GM23338 (cell line): ENCODE measurements at places on chromosomes 11 and 22.

GRCh38 chr11:8820401-8820800 is 90.6 kb upstream of the AKIP1 start:
- no peak for DNase-seq

- DNase-seq, result peak; percentile 86
Measured at GRCh38 chr11:14413307-14414069, 54.5 kb upstream of the RRAS2 start.

DNA sequence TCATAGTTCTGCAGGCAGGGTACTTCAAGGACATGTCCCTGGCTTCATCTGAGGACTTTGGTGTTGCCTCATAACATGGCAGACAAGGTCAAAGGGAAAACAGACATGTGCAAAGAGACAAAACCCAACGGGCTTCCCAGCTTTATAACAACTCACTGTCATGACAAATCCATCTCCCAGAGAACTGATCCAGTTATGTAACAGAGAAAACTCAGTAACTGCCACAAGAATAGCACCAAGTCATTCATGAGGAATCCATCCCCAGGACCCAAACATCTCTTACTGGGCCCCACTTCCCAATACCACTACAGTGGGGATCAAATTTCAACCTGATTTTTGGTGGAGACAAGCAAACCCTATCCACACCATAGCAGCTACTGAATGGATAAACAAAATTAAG is 13.0 kb downstream of the OR52N4 start:
- DNase-seq, result no peak

- DNase-seq, result no peak
Measured at GRCh38 chr11:131838016-131838415, 467.6 kb downstream of the NTM start.

GRCh38 chr22:42202669-42203068 is 67.8 kb downstream of the TCF20 start:
- no peak for DNase-seq

DNA sequence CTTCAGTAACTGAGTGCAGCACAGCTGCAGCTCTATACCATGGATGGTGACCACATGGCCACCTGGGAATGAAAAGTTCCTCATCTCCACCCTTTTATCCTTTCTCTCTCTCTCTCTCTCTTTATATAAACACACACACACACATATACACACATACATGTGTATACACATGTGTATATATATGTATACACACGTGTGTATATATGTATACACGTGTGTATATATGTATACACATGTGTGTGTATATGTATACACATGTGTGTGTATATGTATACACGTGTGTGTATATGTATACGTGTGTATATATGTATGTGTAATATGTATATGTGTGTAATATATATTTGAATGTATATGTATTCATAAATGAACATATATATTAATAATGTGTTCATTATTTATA is 18.8 kb upstream of the FAR1 start:
- DNase-seq, result no peak

DNA sequence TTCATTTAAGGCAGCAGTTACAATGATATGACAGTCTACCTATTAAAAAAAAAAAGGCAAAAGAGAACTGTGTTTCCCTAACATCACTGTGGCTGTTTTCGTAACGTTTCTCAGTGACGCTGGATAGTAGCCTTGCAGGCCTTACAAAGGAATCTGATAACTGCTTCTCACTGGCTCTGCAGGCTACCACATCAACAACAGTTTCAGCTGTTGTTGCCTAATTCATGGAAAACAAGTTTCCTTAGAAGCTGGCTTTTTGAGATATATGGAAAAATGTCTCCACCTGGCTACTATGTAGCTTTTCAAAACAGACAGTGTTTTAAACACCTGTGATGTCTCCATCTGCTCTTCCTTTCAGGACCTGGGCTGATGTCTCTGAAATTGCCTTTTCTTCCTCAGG is 3.8 kb downstream of the OR51V1 start:
- DNase-seq, result peak; percentile 4
